ENCODE measurements at places on chromosomes 16 and 17.

GRCh38 chr17:62704381-62704971 is 77.0 kb downstream of the MRC2 start:
- DNase-seq: peak; percentile 24

- DNase-seq: no peak
Measured at GRCh38 chr17:64538508-64539130, 31.8 kb downstream of the CEP95 start.

DNA sequence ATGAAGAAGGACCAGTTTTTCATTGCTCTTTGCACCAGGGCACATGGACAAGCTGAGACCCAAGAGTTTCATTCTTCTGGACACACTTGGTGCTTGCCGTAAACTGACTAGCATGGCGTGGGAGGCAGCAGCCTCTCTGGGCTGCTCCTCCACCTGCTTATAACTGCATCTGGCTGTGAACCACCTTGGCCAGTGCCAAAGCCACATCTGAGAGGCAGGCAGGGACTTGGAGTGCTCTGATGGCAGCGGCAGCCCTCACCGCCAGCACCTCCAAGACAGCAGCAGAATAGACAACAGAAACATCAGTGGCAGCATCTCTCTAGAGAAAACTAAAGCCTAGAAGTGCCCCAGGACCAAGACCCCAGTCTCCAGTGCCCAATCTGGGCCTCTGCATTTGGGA is 4.7 kb downstream of the KRT37 start:
- DNase-seq: no peak

DNA sequence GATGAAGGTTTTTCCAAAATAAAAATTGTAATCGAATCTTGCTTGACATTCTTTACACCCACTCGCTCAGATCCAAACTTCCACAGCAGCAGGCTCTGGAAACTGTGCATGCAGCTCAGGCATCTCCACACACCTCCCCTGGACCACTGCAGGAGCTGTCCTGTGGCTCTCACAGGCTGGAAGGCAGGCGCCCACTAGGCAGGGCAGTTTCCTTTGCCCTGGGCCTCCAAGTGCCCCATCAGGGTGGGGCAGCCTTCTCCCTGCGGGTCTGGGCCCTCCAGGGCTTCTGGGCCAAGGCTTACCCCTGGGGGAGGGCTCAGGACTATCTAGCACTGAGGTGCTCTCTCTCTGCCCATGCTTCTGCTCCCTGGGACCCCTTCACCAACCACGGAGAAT is 114.5 kb upstream of the RPL38 start:
- DNase-seq: no peak

GRCh38 chr16:797120-797420 is 3.5 kb downstream of the GNG13 start:
- DNase-seq: no peak

- no peak for DNase-seq
Measured at GRCh38 chr16:24054741-24055491, 201.2 kb upstream of the CACNG3 start.

DNA sequence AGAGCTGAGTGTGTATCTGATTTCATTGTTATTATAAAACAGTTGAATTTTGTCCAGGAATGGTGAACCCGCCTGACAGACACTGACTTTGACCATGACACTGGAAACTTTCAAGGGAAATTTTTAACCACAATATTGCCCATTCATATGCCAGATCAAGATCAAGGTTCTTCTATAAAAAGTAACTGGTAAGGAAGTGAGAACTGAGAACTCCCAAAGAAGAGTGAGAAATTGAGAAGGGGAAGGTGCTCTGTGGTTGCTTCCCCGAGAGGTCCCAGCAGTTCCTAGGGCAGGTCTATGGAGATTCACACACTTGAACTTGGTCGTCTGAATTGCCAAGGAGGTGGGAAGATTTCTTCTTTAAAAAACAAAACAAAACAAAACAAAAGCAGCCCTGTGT is 27.3 kb downstream of the SLC6A4 start:
- no peak for DNase-seq

DNA sequence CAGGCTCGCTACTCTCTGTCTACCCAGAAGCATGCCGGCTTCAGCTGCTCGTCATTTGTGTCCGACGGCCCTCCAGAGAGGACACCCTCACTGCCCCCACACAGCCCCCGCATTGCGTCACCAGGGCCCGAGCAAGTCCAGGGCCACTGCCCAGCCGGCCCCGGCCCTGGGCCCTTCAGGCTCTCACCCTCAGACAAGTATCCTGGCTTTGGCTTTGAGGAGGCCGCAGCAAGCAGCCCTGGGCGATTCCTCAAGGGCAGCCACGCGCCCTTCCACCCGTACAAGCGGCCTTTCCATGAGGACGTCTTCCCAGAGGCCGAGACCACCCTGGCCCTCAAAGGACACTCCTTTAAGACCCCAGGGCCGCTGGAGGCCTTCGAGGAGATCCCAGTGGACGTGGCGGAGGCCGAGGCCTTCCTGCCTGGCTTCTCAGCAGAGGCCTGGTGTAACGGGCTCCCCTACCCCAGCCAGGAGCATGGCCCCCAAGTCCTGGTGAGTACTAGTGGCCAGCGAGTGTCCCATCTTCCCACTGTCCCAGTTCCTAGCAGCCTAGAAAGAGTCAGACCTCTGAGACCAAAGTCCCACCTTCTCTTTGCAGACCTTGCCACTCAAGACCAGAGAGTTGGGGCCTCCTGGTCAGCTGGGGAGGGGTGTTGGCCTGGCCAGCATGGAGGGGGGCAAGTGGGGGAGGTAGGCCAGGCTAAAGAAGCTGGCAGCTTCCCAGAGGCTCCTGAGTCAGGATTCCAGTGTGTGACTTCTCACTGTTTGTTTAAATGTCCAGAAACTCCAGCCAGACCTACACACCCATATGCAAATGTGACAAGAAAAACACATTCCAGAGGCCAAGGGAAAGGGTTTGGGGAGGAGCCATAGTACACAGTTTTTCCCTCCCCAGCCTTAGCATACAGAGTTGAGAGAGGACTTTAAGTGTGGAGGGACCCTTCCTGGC is 18.6 kb downstream of the FOXN1 start:
- no peak for DNase-seq

DNA sequence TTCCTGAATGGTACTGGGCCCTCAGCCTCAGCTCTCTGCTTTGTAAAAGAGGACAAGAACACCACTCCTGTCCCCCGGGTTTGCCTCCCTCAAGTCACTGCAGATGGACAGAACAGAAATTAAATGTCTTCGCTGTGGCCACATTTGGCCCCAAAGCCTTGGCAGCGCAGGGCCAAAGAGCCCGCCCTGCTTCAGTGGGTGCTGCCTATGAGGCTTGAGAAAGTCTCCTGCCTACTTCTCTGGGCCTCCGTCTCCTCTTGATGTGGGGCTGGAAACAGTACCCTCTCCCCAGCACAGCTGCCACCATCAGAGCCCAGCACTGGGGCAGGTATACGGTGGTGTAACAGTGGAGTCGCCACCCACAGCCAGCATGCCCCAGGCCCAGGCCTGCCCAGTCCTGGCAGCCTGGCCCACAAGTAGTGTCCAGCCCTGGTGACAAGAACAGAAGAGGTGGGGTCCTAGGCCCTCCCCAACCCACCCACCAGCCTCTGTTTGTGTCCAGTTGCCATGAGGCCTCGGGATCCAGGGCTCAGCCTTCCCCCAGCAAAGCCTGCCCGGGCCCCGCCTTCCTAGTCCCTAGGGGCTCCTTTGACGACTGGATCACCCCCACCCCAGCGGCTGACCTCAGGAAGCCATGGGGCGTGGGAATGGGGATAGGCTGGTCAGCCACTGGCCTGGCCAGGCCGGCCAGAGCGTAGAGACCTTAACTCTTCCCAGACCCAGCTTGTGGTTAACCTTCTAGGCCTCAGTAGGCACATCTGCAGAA is 3.9 kb upstream of the TPPP3 start:
- DNase-seq: no peak

GRCh38 chr16:70470927-70471341 is 16.5 kb downstream of the FCSK start:
- no peak for DNase-seq

DNA sequence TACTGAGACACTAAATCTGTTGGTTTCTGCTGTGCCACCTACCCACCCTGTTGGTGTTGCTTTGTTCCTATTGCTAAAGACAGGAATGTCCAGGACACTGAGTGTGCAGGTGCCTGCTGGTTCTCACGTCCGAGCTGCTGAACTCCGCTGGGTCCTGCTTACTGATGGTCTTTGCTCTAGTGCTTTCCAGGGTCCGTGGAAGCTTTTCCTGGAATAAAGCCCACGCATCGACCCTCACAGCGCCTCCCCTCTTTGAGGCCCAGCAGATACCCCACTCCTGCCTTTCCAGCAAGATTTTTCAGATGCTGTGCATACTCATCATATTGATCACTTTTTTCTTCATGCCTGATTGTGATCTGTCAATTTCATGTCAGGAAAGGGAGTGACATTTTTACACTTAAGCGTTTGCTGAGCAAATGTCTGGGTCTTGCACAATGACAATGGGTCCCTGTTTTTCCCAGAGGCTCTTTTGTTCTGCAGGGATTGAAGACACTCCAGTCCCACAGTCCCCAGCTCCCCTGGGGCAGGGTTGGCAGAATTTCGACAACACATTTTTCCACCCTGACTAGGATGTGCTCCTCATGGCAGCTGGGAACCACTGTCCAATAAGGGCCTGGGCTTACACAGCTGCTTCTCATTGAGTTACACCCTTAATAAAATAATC is 14.6 kb downstream of the STH start:
- no peak for DNase-seq
